HCT116 (cell line): ENCODE measurements at places on chromosomes 7 and 10.
A peak's percentile ranks its signal among the peaks of the same experiment; 100 is the strongest.

DNA sequence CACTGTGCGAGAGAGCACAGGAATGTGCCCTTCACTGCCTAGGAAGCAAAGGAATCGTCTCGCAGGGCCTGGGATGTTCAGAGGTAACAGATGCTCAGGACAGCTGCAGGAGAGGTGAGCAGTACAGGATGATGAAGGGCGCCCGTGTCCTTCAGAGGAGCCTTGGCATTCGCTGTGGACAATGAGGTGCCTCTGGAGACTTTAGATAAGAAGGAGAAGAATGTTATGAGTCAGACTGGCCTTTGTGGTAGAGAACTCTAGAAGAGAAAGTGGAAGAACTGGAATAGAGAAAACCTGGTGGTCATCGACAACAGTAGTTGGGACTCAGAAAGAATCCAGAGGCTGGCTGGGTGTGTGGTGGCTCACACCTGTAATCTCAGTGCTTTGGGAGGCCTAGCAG, 64.4 kb upstream of the LEP start:
- no peak for DNase-seq

GRCh38 chr7:118626739-118627138, 402.2 kb downstream of the ANKRD7 start:
- DNase-seq, result no peak

GRCh38 chr10:62543571-62544355, 169.6 kb downstream of the ZNF365 start:
- DNase-seq, result no peak

- no peak for DNase-seq
These were observed 26.0 kb downstream of the LEP start for GRCh38 chr7:128266883-128267594.

- DNase-seq, result no peak
These were observed 215.6 kb downstream of the TAX1BP1 start for GRCh38 chr7:27955596-27955995.

DNA sequence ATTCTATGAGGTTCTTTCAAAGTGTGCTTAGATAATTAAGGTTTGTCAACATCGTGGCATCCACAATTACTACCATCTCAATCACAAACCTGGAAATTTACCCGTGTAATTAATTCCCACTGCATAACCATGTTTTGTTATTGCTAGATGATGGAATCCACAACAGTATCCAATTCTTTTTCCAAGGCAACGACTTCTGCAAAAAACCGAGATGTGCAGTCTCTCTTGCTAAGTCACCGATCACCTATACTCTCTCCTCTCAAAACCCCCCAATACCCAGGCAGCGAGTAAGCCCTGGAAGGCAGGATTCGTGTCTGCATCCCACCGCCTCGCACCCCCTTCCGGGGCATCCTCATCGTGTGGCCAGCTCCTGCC, 678 bp upstream of the EIF4H start:
- no peak for DNase-seq

DNA sequence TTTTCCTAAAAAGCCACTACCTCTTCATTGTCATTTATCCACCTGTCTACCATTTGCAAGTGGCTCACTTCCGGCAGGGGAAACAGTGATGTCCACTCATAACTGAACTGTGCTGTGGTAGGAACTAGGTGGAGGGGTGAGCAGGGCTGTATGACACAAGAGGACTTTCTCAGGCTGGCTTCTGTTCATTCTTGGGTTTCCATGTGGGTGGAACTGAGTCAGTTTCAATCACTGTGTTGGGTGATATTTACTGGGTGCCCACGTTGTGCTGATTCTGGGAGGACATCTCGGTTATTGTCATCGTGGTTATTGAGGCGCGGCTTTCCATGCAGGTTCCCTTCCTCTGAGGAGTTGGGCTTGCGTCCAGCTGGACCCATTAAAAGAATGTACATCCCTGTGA, 38.8 kb downstream of the RAMP3 start:
- no peak for DNase-seq

DNA sequence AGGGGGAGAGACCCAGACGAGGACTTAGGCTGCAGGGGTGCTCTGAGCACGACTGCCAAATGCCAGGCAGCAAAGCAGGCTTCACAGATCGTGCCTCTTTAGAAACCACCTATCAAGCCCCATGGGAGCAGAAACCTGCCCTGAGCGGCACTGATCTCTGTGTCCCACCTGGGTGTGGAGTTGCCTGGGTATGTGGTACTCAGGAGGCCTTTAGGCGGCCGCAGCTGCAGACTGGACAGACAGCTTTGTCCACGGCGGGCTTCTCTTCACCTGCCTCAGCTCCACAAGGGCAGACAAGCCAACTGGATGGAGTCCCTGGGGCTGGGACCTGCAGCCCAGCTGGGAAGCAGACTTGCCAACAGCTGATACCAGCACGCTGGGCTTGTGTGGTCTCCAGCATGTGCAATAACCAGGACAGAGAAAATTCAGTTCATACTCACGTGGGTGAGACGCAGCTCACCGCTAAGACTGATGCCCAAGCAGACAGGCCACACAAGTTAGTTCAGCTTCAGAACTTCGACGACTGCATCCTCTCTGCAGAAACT, 163.2 kb downstream of the EBF3 start:
- no peak for DNase-seq

DNA sequence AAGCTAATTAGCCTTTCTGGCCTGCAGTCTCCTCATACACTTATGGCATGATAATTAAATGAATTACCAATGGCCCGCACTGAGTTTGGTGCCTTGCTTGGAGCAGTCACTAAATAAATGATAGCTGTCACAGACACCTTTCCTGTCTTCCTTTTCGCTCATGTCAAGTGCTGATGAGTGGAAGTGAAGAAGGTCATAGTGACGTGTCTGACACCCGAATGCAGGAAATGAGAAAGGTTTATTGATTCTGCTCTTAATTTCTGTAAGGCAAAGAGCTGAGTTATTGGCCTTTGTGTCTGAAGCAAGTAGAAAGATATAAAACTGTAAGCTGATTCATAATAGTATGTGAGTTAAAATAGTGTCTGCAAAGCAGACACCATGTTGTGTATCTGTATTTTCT, 13.2 kb upstream of the ESYT2 start:
- no peak for DNase-seq

DNA sequence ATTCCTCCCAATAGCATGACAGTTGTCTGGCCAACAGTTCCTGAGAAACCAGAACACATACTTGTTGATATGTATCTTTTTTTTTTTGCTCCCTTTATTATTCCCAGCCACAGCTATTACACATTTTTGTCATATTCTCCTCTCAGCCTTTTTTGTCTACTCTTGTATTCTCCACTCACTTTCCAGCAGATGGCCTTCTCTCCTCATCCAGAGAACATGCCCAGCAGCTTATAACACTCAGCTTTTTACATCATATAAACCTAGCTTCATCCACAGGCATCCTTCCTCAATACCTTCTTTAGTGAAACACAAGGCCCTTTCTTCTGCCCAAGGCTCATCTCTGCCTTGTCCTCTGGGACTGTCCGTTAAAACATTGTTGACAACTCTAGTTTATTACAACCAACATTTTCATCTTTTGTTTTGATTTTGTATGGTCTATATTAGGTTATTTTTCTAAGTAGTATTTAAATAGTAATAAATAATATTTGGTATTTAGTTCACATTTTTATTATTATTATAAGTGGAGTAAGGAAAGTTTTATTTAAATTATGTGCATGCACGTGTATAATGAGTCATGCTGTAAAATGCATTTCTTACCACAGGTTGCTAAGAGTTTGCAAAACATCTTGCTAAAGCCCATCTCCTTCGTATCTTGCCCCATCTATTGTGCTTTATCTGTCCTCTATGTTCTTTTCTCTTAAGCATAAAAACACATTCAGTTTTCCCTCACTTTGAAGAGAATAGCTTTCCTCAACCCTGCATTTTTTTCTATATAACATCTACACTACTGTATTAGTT, 101.5 kb downstream of the ORC5 start:
- no peak for DNase-seq

DNA sequence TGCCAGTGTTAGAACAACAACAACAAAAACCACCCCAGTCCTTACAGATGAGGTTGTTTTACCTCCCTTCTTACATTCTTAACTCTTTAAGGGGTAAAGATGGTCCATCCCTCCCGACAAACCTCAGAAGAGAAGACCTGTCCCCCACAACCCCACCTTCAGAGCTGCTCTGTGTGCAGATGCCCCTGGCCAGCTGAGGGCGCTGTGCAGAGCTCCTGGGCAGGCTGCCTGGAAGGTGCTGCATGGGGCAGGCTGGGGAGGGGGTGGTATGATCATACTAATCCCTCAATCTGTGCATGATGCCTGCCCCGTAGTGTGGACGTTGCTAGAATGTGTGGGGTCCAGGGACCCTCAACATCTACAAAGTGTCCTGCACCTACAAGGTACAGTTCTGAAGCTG, 387.1 kb downstream of the INHBA start:
- DNase-seq, result no peak

- DNase-seq, result peak; percentile 24
These were observed 208.8 kb downstream of the KCNMA1 start for GRCh38 chr10:77428691-77429395.

GRCh38 chr10:84534168-84534567, 205.8 kb downstream of the CCSER2 start:
- no peak for DNase-seq

- no peak for DNase-seq
These were observed 19.2 kb downstream of the LCOR start for GRCh38 chr10:96851281-96851680.

- no peak for DNase-seq
These were observed 42.4 kb upstream of the TOMM7 start for GRCh38 chr7:22864855-22865601.

- DNase-seq, result no peak
These were observed 19.4 kb downstream of the KAZALD1 start for GRCh38 chr10:101080933-101081931.

- DNase-seq, result no peak
These were observed 15.3 kb upstream of the LRRC61 start for GRCh38 chr7:150307904-150308303.
